HTR-8/SVneo (cell line): ENCODE measurements at places on chromosomes 11 and 22.

DNA sequence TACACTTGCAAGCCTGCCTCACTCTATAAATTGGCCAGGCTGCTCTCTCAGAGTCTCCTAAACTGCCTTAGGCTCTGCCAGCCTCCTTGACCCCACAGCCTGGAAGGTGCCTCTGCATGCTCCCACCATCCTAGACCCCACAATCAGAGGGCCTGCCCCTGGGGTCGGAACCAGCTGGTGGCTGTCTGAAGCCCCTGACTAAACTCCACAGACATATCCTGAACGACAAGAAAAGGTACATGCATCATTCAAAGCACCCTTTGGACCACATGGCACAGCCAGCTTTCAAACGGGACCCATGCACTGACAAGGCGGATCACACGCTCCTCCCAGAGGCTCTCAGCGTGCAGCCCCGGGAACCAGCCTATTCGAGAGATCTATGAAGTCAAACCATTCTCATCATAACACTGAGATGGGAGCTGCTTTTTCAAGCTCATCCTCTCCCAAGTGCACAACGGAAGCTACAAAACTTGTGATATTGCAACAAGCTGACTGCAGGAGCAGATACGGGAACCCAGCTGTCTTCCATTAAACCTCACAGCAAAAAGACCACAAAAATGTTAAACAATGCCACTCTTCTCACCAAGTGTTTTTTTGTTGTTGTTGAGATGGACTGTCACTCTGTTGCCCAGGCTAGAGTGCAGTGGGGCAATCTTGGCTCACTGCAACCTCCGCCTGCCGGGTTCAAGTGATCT lies 8.1 kb downstream of the SHANK2 start:
- DNase-seq: no peak

DNA sequence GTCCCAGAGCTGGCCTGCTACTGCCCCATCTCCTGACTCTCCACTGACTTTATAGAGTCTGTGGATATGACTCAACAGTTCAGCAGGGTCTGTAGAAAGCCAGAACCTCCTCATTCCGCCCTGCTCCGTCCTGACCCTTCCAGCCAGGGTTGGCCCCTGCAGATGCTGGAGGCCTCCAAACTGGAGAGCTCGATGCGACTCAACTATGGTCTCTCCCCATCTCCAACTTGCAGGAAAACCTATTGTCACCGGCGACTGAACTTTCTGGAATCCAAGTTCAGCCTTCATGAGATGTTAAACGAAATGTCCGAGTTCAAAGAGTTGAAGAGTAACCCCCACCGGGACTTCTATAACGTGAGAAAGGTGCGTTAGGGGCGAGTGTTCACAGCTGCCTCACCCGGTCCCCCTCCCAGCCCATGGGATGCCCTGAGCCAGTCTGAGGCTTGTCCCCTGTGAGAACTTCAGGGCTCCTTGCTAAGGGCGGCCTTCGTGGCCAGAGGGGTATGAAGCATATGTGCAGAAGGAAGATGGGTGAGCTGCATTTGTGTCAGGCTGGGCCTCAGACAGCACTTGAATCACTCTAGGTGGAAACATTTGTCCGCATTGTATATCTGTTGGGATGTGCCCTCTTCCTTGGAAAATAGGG lies 32.1 kb downstream of the AMPD3 start:
- DNase-seq: no peak

GRCh38 chr22:50238755-50239154 lies 6.1 kb downstream of the TUBGCP6 start:
- DNase-seq: no peak

- DNase-seq: no peak
These were observed 122.9 kb upstream of the NAV2 start for GRCh38 chr11:19589567-19590260.

DNA sequence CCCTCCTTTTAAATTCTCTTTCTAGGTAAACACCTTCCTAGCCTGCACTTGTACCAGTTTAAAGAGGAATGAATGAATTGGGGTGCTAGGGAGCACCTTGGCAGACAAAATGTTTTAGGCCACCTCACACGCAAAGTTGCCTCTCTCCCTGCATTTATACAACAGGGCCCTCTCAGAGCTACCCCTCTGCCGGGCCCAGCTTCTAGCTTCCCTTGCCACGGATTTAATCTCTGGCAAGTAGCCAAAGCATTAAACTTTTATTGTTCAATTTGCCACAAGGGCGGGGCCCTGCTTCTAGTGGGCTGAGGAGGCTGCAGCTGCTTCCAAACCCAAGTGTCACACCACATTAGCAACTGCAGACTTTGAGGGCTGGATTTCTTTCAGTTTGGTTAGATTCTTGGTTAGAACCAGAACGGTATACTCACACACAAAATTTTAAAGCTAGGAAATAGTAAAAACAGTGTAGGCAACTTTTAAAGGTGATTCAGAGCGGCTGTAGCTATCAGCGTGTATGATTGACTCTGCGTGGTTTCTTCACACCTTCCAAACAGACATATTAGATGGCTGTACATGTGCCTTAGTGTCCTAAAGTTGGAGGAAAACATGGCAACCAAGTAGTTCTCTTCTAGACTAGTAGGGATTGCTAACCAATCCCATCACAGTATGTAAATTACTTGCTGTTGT lies 6.5 kb downstream of the KREMEN1 start:
- no peak for DNase-seq

GRCh38 chr22:43228330-43228729 lies 41.4 kb upstream of the TTLL12 start:
- DNase-seq: peak; percentile 43

- no peak for DNase-seq
These were observed 20.8 kb upstream of the PEX26 start for GRCh38 chr22:18056807-18057474.

- no peak for DNase-seq
These were observed 43.7 kb downstream of the OR8B12 start for GRCh38 chr11:124499711-124500110.

GRCh38 chr11:79046366-79046765 lies 394.5 kb downstream of the TENM4 start:
- no peak for DNase-seq

DNA sequence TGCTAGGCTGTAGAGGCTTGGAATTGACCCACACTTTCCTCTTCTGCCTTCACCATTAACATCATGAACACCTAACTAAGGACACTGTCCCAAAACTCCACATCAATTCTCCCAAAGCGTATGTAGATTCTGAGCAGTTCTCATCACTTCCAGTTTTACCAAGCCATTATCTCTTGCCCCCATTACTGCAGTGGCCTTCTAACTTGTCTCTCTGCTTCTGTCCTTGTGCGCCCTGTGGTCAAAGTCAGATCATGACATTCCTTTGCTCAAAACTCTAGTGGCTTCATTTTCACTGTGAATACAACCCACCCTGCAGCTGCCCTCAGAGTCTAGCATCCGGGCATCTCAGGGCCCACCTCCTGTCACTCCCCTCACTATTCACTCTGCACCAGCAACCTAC lies 13.1 kb upstream of the TOP3B start:
- no peak for DNase-seq

DNA sequence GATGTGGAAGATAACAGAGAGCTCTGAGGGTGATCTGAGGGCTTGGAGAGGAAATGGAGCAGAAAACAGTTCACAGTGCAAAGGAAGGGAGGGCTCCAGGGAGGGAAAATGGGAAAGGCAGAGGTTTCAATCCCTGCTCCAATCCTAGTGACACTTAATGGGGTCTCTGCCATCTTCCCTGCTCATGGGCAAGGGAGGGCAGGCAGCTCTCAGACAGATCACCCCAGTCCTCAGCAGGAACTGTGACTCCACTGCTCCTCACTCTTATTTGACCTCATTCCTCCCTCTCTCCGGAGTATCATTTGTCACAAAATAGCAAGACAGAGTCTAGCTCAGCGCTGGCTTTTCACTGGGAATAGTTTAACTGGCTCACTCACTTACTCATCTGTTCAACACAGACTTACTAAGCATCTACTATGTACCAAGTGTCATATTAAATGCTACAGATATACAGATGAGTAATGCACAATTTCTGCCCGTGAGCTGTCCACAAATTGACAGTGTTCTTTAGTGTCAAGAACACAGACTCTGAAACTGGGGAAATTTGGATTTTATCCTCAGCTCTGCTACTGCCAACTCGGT lies 817.4 kb downstream of the OPCML start:
- DNase-seq: no peak

DNA sequence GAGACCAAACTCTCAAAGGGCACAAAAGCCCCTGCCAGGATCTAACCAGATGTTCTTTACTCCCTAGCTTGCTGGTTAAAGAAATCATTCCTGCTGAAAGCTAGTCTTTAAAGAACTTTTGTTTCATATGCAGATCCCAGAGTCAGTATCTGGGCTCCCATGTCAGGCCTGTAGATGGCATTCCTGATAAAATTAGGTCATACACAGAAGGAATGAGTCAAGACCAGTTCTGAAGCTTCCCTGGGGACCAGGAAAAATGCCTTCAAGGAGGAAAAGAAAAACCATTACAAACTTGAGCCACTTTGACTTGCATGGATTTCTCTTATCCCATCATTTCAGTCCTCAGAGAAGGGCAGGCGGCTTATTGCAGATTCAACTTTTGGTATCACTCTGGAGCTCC lies 5.9 kb downstream of the DBX1 start:
- DNase-seq: no peak

GRCh38 chr11:76627606-76628005 lies 42.9 kb downstream of the LRRC32 start:
- no peak for DNase-seq

DNA sequence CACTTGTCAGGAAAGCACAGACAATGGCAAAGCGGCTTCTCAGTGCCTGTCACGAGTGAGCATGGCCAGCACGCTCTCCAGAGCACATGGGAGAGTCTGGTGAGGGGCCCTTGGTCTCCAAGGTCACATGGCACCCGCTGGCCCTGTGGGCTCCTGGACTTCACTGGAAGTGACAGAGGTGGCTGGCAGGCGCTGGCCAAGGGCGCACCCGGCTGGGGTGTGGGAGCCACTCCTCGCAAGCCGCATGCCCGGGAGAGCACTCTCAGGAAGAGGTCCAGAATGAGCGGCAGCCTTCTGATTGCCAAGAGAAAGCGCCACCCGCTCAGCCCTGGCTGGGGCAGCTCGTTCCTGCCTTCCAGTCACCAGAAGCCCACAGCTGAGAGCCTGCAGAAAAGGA lies 17.1 kb upstream of the MOB2 start:
- no peak for DNase-seq

- DNase-seq: no peak
These were observed 571.7 kb downstream of the METTL15 start for GRCh38 chr11:28679795-28680468.

DNA sequence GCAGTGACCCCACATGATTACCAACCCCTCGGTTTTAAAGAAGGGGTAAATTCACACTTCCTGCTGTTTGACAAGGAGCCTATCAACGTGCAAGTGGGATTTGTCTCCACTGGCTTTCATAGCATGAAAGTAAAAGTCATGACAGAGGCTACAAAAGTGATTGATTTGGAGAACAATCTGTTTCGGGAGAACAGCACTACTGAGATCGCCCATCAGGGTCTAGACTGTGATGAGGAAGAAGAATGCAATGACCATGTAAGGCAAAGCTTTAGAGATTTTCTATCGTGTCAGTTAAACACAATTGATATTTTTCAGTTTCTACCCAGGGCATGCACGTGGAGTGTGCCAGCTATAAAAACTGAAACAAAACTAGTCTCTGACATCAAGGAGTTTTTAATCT lies 41.7 kb downstream of the HORMAD2 start:
- DNase-seq: no peak

DNA sequence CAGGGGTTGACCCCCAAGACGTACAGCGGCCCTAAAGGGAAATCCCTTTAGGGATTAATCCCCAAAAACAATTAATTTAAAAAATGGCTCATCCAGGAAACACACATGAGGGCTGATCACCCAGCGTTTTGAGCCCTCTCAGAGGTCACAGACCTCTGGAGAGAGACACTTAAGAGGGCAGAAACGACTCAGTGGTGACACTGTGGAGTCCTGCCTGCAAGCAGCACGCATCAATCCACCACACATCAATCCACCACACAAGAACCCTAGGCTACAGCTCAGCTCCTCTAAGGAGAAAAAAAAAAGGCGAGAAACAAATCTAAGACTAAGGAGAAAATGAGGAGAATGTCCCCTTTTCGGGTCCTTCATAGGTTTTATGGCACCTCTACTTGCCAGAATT lies 12.5 kb upstream of the SELENOH start:
- no peak for DNase-seq

DNA sequence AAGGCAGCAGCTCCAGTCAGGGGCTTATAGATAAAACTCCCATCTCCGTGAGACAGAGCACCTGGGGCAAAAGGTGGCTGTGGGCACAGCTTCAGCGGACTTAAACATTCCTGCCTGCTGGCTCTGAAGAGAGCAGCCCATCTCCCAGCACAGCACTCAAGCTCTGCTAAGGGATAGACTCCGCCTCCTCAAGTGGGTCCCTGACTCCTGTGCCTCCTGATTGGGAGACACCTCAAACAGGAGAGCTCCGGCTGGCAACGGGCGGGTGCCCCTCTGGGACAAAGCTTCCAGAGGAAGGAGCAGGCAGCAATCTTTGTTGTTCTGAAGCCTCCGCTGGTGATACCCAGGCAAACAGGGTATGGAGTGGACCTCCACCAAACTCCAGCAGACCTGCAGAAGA lies 279.4 kb downstream of the LARGE1 start:
- no peak for DNase-seq

DNA sequence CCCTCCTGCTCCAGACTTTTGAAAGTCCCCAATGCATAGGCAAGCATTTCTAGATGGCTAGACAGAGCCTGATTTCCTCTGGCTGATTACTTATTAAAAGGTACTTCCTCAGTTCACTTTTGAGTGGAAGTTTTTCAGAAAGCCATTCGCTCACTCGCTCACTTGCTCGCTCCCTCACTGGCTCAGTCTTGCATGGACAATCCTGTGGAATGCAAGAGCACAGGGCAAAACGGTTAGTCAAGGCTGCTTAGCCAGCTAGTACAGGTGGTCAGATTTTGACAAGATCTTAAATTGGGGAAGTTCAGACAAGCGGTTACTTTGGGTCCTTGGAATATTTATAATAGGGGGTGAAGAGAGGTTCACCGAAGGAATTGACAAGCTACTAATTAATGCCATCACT lies 101.0 kb downstream of the ARL14EP start:
- DNase-seq: no peak

GRCh38 chr22:45998638-45999378 lies 21.8 kb upstream of the WNT7B start:
- DNase-seq: no peak

- no peak for DNase-seq
These were observed 7.8 kb downstream of the TUBA8 start for GRCh38 chr22:18118345-18118915.
